AG04449 (cell line): ENCODE measurements at places on chromosomes 5 and 9.

DNA sequence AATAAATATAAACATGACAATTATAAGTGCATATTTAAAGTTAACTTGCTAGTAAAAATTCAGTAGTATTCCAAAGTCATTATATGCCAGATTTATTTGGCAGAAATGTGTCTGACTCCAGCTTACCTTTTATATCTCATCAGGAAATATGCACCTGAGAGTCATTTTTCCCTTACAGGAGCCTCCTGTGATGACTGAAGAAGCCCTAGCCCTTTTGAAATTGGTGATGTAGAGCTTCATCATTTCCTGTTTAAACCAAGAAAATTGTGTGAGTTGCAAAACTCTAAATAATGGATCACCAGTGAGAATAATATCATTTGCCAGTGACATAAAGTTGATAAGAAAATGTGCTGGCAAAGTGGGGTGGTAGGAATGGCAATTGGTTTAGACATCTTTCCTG is 42.1 kb upstream of the CTNND2 start:
- DNase-seq: no peak

GRCh38 chr9:2639786-2640185 is 18.2 kb downstream of the VLDLR start:
- no peak for DNase-seq

DNA sequence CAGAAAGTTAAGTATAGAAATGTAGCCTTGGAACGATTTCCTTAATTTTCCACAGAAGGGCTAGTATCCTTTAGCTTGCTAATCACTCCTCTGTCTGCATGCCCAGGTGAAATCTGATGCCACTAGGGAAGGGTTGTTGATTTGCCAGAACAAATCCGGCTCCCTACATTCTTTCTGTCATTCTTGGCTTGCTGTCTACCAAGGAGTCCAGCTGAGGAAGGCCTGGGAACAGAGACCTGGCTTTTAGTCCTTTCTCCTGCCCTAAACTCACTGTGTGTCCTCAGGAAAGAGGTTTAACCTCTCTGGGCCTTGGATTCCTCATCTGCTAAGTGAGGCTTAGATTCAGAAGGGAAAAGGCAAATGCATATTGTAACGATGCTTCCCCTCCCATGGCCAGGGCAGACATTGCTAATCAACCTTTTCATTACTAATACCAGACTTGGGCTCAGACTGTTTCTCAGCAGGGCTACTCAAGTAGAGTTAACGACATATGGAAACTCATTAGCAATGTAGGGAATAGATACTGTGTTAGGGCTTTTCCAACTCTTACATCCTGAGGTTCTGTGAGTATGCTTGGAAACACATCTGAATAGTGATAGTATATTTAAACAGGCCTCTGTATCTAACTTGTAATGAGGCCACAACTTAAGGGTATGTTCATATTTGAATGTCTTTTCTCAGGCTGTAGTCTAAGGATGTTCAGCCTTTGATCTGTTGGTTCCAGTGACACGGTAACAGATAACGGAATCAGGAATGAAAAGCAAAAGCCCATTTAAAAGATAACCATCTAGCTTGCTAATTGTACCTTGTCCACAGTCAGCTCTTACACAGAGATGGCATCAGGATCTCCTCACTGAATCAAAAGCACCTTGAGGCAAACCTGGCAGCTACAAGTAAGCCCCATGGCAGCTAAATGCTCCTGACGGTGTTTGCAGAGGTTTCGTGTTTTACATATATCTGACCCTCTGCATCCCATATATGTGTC is 4.1 kb downstream of the GALNT10 start:
- no peak for DNase-seq

GRCh38 chr9:34452568-34452967 is 5.8 kb downstream of the FAM219A start:
- no peak for DNase-seq

DNA sequence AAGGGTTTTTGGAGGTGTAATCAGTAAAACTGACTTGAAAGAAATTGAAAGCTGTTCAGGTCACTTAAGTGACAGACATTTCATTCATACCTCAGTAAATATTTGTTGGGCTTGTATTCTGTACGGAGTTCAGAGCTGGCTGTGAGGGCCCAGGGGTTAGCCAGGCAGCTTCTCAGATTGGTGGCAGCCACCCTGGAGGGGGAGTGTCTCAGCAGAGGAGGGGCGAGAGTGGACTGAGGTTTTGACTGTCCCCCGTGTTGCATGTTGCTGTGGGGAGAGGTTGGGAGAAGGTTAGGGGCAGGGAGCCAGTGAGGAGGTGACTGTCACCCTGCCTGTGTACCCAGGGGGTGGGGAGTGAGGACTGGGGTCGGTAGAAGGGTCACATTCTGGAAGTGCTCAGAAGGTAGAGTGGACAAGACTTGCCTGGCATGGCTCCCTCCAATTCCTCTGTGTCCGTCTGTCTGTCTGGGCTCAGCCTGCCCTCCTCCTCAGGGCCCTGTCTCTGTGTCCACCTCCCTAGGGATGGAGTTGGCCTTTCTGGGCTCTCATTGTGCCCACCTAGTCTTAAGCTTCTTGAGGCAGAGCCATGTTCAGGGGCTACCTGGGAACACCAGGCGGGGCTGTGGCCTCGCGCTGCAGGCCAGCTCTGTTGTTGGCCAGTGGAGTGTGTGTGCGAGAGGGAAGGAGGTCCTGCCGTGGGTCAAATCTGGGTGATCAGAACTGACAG is 4.4 kb downstream of the PHF2 start:
- no peak for DNase-seq

DNA sequence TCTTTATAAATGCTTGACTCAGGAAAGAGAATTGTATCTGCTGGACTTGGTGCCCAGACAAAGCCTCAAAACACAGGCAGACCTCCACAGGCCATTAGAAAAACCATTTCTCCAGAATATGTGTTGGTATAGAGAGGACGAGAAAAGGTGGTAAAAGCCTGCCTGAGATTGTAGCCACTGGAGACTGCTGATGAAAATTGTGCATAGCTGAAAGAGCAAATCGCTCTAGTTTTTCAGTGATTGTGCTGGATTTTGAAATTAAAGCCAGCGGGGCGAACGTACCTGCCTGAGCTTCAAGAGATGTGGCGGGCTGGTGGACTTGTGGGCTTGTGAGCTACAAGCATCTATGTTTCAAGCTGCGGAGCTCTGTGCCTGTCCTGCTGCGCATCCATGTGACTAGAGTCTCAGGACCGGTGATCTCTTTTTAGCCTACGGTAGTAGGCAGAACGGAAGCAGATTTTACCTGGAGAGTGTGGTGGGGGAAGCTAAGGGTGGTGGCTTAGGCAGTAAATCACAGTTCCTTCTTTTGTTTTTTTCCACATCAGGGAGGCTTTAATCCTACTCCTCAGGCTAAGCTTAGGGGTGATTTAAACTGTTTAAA is 193.6 kb downstream of the SREK1 start:
- no peak for DNase-seq

GRCh38 chr9:124749284-124749683 is 21.8 kb downstream of the NR6A1 start:
- no peak for DNase-seq

GRCh38 chr9:76717176-76717575 is 47.1 kb upstream of the PCA3 start:
- no peak for DNase-seq

DNA sequence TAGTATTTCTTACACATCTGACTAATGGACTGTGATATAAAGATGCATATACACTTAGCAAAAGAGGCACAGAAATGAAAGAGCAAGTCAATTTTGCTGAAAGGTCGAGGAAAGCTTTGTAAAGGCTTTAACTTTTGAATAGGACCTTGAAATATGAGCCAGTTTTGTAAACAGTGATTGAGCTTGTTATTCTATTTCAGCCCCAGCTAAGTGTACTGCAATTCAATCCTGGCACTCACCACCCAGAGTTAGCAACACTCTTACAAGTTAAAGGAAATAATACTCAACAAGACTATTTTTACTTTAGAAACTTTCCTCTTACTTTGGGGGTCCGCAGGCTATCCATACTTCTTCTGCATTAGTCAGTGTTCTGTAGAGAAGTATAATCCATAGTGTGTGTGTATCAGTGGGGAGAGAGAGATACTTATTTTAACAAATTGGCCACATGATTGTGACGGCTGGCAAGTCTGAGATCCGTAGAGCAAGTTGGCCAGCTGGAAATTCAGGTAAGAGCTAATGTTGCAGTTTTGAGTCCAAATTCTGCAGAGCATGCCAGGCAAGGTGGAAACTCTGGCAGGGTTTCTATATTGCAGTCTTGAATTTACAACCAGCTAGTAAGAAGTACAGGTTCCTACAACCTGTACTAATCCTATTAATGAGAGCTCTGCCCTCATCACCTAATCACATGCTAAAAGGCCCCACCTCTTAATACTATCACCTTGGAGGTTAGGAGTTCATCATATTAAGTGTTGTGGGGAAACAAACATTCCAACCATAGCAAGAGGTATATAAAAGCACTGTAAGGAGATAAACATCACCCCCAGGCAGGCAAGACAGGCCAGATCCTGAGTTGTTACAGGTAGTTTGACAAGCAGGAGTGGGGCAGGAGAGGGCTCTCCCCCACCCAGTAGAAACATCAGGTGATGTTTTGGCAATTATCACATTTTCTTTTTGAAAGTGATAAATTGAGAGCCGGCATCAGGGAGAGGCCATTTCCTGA is 33.6 kb downstream of the IL7R start:
- DNase-seq: no peak

DNA sequence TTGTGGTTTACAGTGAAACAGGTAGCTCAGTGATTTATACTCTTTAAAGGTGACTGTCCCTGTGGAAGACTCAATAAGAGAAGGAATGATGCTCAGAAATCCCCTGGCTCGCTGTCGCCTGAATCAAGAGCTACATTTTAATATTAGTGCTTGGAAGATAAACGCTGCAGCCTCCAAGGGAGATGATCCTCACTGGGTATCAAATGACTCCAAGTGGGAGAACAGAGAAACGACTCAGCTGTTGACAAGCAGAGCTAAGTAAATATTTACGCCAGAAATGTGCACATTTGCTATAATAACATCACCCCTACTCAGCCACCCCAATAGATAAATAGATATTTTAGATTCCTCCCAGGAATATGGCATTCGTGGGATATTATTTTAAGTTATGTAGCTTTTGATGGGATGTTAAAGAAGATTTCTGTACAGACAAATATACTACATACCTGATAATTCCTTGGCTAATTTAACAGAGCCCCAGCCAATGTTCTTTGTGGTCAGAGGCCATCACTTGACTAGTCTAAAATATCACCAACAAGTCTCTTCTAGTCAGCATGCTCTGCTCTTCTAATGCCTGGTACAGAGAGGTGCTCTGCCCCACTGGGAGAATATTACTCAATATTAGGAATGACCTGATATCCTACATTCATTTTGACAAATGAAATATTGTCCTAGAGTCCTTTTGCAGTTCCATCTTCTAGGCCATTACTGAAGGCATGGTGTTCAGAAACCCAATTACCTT is 18.3 kb upstream of the CCDC192 start:
- DNase-seq: no peak

- no peak for DNase-seq
These were observed 8.2 kb downstream of the TENT4A start for GRCh38 chr5:6721442-6721841.

GRCh38 chr5:14252793-14253192 is 109.7 kb downstream of the TRIO start:
- DNase-seq: no peak

GRCh38 chr5:1011226-1011631 is 2.6 kb downstream of the NKD2 start:
- DNase-seq: no peak

GRCh38 chr5:39671561-39671961 is 246.8 kb upstream of the DAB2 start:
- no peak for DNase-seq

GRCh38 chr5:158701007-158701391 is 398.7 kb downstream of the EBF1 start:
- DNase-seq: no peak

GRCh38 chr5:105685884-105686283 is 1984.9 kb downstream of the EFNA5 start:
- DNase-seq: no peak

DNA sequence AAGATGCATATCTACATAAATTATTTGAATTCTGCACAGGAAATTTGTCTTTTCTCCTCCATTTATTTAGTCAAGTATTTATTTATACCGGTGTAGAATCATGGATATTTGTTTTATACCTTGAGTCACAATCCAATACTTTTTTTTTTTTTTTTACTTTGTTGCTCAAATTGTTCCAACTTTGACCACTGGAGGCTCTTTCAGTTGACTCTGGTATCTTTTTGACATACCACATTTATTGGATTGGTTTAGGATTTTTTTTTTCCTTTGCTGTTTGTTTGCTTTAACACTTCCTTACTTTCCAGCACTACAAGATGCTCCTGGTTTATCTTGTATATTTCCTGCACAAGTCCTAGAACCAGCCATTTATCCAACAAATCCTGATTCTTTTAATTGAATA is 543.1 kb upstream of the RIOK2 start:
- no peak for DNase-seq

DNA sequence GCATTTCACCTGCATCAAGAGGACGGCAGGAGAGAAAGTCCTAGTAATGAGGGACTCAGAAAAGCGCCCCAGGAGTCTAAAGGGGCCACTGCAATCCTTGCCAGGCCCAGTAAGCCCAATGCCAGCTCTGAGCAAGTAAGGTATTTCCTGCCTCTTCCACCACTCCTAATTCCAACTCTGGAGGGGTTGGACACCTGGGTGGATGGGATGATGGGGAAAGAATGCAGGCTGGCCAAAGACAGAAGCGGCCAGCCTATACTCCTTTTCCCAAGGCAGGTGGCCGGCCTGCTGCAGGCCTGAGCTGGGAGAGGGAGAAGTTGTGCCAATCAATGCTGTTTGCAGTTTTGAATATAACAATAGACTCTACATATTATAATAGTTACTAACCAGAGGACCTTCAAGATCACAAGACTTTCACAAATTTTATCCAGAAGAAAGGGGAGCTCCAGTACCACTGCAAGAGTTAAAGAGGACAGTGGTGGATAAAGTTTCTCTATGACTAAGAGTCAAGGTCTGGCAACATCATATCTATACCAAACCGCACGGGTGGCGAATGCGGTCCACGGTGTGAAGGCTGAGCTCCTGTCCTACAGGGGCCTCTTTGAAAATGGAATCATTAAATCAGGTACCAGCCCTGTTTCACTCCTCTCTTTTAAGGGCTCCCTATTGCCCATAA is 115.0 kb upstream of the TBC1D2 start:
- DNase-seq: no peak

- no peak for DNase-seq
These were observed at the start of gene GPRIN1 for GRCh38 chr5:176609724-176610434. TSS of gene GPRIN1 (minus strand) at chr5:176610156. CDS start at chr5:176599834, 10,322 bp downstream.

- DNase-seq: no peak
These were observed 34.9 kb upstream of the EPB41L4B start for GRCh38 chr9:109355564-109356297.

DNA sequence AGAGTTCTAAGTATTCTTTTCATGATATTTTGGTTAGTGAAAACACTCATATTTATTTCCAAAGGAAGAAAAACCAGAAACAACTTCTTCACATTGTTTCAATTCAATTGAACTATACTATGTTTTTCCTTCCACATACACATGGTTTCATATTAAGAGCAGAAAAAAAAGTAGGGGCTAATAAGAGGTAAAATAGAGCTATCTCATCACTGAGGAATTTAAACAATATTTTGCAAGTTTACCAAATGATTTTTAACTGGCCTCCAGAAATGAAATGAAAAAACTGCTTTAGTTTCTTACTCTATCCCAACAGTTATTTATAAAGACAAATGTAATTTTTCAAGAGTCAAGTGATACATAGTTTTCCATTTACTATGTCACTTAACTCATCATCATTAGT is 233.5 kb downstream of the RFX3 start:
- DNase-seq: no peak

- no peak for DNase-seq
These were observed 13.2 kb downstream of the MACIR start for GRCh38 chr5:103271570-103272289.
